ENCODE measurements at places on chromosomes 11 and 22. TPM values are rescaled to one million over a fixed set of nuclear protein-coding genes. Genes with fewer than 3 reads are reported as not detected.

- H3K4me3 ChIP-seq = no peak overlapping the region
- H3K36me3 ChIP-seq = no peaks in the 10 kb centered on the region
- H3K27ac ChIP-seq = no peak overlapping the region
- peaks cover 20% of the 10 kb centered on the region for H3K27me3 ChIP-seq
These were observed 152.2 kb downstream of the ST3GAL4 start for GRCh38 chr11:126507646-126508045.

- peaks cover 5% of the 10 kb centered on the region for H3K36me3 ChIP-seq
- H3K4me3 ChIP-seq = no peak overlapping the region
- DNase-seq = no peak
- H3K4me1 ChIP-seq = peaks cover 11% of the 10 kb centered on the region
- H3K27me3 ChIP-seq = no peaks in the 10 kb centered on the region
- H3K27ac ChIP-seq = no peak overlapping the region
These were observed 293 bp downstream of the DUSP8 start for GRCh38 chr11:1571760-1572196.

GRCh38 chr11:46298699-46299433, 21.4 kb downstream of the CREB3L1 start:
- no peaks in the 10 kb centered on the region for H3K36me3 ChIP-seq
- H3K4me1 ChIP-seq = peaks cover 10% of the 10 kb centered on the region
- no peak overlapping the region for H3K4me3 ChIP-seq
- DNase-seq = peak; percentile 84
- H3K27ac ChIP-seq = no peak overlapping the region

GRCh38 chr11:91700854-91701253, 523.8 kb upstream of the FAT3 start:
- no peaks in the 10 kb centered on the region for H3K27me3 ChIP-seq
- no peak overlapping the region for H3K4me3 ChIP-seq
- no peaks in the 10 kb centered on the region for H3K4me1 ChIP-seq
- no peaks in the 10 kb centered on the region for H3K36me3 ChIP-seq
- DNase-seq = no peak
- no peak overlapping the region for H3K27ac ChIP-seq

DNA sequence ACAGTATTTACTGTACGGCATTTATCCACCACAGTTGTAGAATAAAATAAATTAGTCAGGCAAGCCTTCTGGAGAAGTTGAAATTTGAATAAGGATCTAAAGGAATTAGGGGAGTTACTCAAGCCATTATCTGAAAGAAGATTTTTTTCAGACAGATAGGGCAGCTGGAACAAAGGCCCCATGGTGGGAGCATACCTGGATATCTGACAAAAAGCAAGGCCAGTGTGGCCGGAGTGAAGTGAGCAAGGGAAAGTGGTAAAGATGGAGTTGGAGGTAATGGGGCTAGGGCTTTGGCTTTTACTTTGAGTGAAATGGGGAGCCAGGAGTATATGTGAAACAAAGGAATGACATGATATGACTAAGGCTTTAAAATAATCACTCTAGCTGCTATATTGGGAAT, 45.7 kb upstream of the PSMA1 start:
- no peaks in the 10 kb centered on the region for H3K4me1 ChIP-seq
- no peak overlapping the region for H3K4me3 ChIP-seq
- no peak overlapping the region for H3K27ac ChIP-seq
- no peaks in the 10 kb centered on the region for H3K36me3 ChIP-seq
- H3K27me3 ChIP-seq = peaks cover 32% of the 10 kb centered on the region

DNA sequence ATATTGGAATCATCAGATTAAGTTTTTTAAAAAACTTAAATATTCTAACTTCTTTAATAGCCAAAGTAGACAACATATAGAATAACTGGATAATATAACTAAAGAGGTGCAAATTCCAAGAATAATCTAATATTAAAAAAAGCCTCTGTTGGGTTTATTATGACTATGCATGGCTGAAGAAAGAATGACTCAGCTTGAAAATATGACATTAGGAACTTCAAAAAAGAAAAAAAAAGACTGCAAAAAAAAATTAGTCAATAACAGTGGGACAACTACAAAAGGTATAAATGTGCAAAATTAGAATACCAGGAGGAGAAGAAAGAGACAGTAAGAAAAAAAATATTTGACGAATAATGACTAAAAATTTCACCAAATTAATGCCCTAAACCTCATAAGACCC, 1178.0 kb downstream of the JRKL start:
- H3K27me3 ChIP-seq = peaks cover 28% of the 10 kb centered on the region
- no peaks in the 10 kb centered on the region for H3K36me3 ChIP-seq
- no peak overlapping the region for H3K4me3 ChIP-seq
- DNase-seq = no peak
- H3K27ac ChIP-seq = no peak overlapping the region

Gene TRIM66
- 27.4 TPM for total RNA-seq

GRCh38 chr11:2277933-2278523, 7.6 kb upstream of the ASCL2 start:
- no peaks in the 10 kb centered on the region for H3K4me1 ChIP-seq
- DNase-seq = no peak
- H3K4me3 ChIP-seq = no peak overlapping the region
- H3K27ac ChIP-seq = no peak overlapping the region
- no peaks in the 10 kb centered on the region for H3K36me3 ChIP-seq

Gene LRRC74B
- not detected for total RNA-seq

Gene MOGAT2
- total RNA-seq = not detected

DNA sequence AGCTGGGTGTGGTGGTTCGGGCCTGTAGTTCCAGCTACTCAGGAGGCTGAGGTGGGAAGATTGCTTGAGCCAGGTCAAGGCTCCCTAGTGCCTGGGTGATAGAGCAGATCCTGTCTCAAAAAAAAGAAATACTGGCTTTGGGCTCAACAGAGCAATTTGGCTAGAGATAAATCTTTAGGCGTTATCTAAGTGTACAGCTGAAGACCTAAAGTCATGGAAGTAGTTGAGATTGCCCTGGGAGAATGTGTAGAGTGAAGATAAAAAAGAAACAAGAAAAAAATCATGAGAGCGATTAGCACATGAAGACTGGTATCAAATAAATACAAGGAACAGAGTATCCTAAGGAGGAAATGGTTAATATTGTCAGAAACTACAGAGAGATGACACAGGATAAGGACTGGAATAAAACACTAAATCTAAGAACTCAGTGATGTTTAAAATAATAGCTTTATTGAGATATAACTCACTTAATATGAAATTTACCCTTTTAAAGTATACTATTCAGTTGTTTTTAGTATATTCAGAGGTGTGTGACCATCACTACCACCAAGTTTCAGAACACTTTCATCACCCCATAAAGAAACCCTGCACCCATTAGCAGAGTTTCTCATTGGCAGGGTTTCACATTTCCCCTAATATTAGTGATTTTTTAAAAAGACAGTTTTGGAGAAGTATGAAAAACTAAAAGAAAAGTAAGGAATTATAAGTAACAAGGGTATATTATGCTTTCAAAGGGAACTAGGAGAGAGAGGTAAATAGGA, 20.7 kb downstream of the PIK3C2A start:
- no peak for DNase-seq
- no peak overlapping the region for H3K4me3 ChIP-seq
- H3K27ac ChIP-seq = no peak overlapping the region
- no peaks in the 10 kb centered on the region for H3K4me1 ChIP-seq

GRCh38 chr11:121958971-121959325, 157.1 kb downstream of the BLID start:
- H3K4me3 ChIP-seq = no peak overlapping the region
- H3K27ac ChIP-seq = no peak overlapping the region
- H3K4me1 ChIP-seq = peaks cover 8% of the 10 kb centered on the region
- H3K27me3 ChIP-seq = no peaks in the 10 kb centered on the region

DNA sequence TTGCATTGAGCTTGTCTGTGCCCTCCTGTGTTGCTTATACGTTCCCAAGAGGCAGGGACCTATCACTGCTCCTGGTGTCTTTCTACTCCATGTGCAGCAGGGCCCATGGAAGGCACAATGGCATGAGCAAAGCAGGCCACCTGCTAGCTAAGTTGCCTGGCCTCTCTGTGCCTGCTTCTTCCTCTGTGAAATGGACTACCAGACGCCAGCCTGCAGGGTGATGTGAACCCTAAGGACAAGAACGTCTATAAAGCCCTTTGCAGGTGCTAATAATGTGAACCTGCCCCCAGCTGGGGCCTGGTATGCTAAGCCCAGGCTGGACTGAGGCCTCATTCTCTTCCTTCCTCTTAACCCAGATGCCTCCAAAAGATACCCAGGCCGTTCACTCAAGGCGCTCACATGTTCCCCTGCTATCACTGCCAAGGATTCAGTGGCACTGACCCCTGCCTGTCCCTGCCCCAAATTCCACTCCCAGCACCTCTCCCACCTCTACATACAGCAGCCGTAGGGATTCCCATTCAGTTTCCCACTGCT, 4.0 kb downstream of the GUCD1 start:
- peak overlapping the region; percentile 6 for H3K27ac ChIP-seq
- no peak for DNase-seq
- H3K4me1 ChIP-seq = peaks cover 25% of the 10 kb centered on the region
- H3K4me3 ChIP-seq = no peak overlapping the region
- peaks cover 30% of the 10 kb centered on the region for H3K36me3 ChIP-seq

- DNase-seq = peak; percentile 55
- no peak overlapping the region for H3K4me3 ChIP-seq
- H3K27ac ChIP-seq = peak overlapping the region; percentile 33
These were observed 9.7 kb downstream of the MTNR1B start for GRCh38 chr11:92979176-92979575.

Gene DNAJB7
- total RNA-seq = not detected

Data from MCF 10A (cell line).